ENCODE measurements at places on chromosomes 12 and 14. TPM values are rescaled to one million over a fixed set of nuclear protein-coding genes. Genes with fewer than 3 reads are reported as not detected.

TMEM229B gene
- total RNA-seq, result 16.4 TPM

NPFF gene
- total RNA-seq, result not detected

CLEC9A gene
- total RNA-seq, result not detected

PPFIA2 gene
- 3.0 TPM for total RNA-seq

SPTLC2 gene
- 14.6 TPM for total RNA-seq

HOXC4 gene
- total RNA-seq, result 0.71 TPM

ACTR10 gene
- total RNA-seq, result 67.1 TPM

VWF gene
- total RNA-seq, result 98.0 TPM

GRCh38 chr12:31325524-31325875 is 450 bp downstream of the SINHCAF start:
- H3K27me3 ChIP-seq, result no peaks in the 10 kb centered on the region
- H3K4me1 ChIP-seq, result no peaks in the 10 kb centered on the region
- no peak for DNase-seq
- H3K36me3 ChIP-seq, result no peaks in the 10 kb centered on the region

- DNase-seq, result no peak
- H3K4me3 ChIP-seq, result no peak overlapping the region
- H3K36me3 ChIP-seq, result no peaks in the 10 kb centered on the region
- no peaks in the 10 kb centered on the region for H3K27me3 ChIP-seq
- no peak overlapping the region for H3K27ac ChIP-seq
Observed at GRCh38 chr12:34327671-34328070, 305.4 kb downstream of the ALG10 start.

DNA sequence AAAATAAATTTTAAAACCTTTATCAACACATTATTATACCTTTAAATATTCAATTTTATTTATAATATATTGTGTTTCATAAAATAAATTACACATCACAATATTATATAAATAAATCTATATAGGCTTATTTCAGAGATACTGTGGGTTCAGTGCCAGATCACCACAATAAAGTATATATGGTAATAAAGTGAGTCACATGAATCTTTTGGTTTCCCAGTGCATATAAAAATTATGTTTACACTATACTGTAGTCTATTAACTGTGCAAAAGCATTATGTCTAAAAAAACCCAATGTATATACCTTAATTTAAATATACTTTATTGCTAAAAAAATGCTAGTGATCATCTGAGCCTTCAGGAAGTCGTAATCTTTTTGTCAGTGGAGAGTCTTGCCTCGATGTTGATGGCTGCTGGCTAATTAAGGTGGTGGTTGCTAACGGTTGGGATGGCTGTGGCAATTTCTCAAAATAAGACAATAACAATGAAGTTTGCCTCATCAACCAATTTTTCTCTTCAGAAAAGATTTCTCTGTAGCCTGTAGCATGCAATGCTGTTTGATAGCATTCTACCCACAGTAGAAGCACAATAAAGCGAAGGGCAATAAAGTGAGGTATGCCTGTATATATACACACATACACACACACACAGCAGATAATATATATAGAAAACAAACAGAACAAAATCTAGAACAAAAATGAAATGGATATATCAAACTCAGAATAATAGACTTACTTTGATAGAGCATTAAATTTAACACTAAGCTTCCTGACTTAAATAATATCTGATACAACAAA is 32.4 kb downstream of the CCDC59 start:
- no peaks in the 10 kb centered on the region for H3K27me3 ChIP-seq
- no peaks in the 10 kb centered on the region for H3K36me3 ChIP-seq
- no peak overlapping the region for H3K27ac ChIP-seq
- no peak overlapping the region for H3K4me3 ChIP-seq

GRCh38 chr12:645563-646071 is 17.6 kb downstream of the NINJ2 start:
- H3K27me3 ChIP-seq, result no peaks in the 10 kb centered on the region
- no peaks in the 10 kb centered on the region for H3K36me3 ChIP-seq
- no peak overlapping the region for H3K4me3 ChIP-seq
- H3K27ac ChIP-seq, result peak overlapping the region; percentile 97
- peak; percentile 87 for DNase-seq

DNA sequence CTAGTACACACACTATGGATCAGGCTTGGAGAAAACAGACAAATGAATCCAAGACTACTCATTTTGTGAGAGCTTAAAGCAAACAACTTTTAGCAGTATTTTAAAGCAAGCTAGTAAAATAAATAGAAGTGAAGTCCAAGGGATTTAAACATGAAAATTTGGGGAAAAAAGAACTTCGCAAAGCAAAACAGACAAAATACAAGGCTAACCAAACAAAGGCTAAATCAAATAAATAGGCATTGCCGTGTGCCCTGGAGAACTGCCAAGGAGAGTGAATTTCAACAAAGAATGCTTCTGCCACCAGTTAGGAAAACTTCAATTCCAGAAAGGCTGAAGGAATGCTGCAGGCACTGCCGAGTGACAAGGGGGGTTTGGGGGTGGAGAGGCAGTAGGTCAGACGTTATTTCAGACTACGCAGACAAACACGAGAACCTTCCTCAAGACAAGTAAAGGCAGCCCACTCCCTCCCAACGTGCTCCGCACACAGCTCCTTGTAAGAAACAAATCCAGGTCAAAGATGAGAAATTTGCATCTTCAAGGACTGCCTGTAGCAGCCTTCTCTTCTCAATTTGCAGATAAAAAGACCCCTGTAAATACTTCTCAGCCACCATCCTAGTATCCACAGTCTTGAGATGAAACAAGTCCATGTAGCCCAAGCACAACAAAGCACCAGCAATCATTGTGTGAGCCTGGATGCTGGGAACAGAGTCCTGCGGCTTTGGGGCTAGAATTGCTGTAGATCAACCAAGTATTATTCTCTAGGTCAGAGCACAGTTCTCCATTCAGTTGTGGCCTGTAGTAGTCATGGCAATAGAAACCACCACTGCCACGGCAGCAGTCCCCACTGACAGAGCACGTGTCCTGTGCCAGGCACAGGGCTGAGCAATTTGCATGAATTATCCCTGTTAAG is 43.3 kb downstream of the EFCAB11 start:
- no peaks in the 10 kb centered on the region for H3K27me3 ChIP-seq
- H3K27ac ChIP-seq, result no peak overlapping the region
- H3K4me1 ChIP-seq, result peaks cover 37% of the 10 kb centered on the region
- H3K36me3 ChIP-seq, result no peaks in the 10 kb centered on the region

DNA sequence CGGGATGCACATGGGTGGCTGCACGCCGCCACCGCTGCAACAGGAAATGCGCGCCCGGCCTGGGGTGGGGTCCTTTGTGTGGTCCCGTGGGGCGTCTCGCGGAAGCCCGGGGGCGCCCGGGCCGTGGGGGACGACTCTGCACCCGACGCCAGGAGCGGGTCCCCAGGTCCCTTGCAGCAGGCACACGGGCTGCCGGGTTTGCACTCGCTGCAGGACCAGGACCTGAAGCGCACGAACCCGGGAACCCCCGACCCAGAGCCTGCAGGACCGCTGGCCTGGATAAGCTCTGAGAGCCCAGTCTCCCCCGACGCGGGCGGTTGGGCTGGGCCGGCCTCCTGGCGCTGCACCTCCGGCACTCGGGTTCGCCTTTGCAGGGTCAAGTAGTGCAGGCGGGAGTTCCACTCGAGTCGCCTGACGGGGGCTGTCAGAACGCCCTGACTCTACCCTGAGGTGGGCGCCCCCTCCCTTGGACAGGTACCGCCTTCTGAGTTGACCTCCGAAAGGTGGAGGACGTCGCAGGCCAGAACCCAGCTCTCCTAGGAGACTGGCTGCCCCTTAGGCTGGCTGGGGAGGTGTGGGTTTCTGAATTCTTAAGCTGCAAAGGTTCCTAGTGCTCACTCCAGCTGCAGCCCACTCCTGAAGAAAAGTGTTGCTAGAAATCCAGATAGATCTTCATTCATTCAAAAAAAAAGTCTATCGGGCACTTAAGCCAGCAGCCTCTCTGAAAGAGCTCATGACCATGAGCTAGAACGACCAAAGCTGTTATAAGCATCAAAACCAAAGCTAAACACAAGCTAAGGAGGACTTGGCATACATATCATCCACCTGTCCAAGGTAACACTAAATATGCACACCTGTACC is 68.0 kb downstream of the RNF34 start:
- H3K27ac ChIP-seq, result peak overlapping the region; percentile 44
- peak; percentile 78 for DNase-seq
- H3K4me1 ChIP-seq, result no peaks in the 10 kb centered on the region
- H3K36me3 ChIP-seq, result no peaks in the 10 kb centered on the region
- H3K27me3 ChIP-seq, result no peaks in the 10 kb centered on the region

DNA sequence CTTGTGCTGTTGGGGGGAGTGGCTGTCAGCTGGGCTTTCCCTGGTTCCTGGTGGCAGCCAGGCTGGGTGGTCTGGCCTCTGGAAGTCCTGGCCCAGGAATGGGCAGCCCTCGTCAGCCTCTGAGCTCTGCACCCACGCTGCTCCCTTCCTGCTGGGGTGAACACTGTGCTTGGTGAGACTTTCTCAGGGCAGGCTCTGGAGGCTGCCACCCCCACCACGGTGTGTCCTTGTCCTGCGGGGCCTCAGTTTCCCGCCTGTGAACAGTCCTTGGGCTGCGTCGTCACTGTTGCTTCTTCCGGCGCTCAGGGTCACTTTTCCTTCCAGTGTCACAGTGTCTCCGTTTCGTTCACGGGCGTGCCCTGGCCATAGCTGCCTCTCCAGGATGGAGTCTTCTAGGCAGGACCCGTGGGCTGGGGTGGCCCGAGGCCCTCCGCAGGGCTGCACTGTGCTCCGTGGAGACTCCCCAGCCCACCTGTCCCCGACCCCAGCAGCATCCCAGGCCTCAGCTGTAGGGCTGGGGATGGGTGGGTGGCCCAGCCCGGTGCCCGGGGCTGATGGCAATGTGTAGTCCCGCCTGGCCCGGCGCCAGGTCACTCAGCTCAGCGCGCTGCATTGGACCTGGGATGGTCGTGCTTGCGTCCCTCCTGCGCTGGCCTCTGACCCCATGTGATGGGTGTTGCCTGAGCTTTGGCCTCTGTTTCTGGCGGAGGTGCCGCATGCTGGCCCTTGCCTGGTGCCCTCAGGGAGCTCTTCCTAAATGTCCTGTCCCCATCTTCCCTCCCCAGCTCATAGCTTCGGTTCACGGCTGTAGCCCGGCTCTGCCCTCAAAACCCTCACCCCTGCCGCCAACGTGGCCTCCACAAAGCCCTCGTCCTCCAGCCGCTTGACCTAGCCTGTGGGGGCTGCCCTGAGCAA is 6.8 kb downstream of the KIF26A start:
- no peak overlapping the region for H3K4me3 ChIP-seq
- H3K4me1 ChIP-seq, result peaks cover 6% of the 10 kb centered on the region
- no peaks in the 10 kb centered on the region for H3K36me3 ChIP-seq
- DNase-seq, result peak; percentile 62
- no peak overlapping the region for H3K27ac ChIP-seq

- H3K36me3 ChIP-seq, result no peaks in the 10 kb centered on the region
- H3K4me3 ChIP-seq, result no peak overlapping the region
- no peak for DNase-seq
- no peaks in the 10 kb centered on the region for H3K4me1 ChIP-seq
- no peaks in the 10 kb centered on the region for H3K27me3 ChIP-seq
- H3K27ac ChIP-seq, result no peak overlapping the region
Observed at GRCh38 chr12:38708466-38708865, 196.9 kb downstream of the CPNE8 start.

DNA sequence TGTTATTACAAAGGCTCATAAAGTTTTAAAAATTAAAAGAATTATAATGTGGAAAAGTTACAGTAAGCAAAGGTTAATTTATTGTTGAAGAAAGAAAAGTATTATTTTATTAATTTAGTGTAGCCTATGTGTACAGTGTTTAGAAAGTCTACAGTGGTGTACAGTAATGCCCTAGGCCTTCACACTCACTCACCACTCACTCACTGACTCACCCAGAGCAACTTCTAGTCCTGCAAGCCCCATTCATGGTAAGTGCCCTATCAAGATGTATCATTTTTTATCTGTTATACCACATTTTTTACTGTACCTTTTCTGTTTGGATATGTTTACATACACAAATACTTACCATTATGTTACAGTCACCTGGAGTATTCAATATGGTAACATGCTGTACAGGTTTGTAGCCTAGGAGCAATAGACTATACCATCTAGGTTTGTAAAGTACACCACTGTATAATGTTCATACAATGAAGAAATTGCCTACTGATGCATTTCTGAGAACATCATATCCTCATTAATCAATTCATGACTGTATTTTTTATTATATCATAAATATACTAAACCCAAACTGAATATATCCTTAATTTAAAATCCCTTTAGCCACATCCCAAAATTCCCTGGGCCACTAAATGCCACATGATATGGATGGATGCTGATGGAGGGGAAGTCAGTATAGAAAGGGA is 43.6 kb upstream of the NID2 start:
- no peak overlapping the region for H3K27ac ChIP-seq
- DNase-seq, result no peak
- peaks cover 2% of the 10 kb centered on the region for H3K4me1 ChIP-seq
- H3K27me3 ChIP-seq, result no peaks in the 10 kb centered on the region

DNA sequence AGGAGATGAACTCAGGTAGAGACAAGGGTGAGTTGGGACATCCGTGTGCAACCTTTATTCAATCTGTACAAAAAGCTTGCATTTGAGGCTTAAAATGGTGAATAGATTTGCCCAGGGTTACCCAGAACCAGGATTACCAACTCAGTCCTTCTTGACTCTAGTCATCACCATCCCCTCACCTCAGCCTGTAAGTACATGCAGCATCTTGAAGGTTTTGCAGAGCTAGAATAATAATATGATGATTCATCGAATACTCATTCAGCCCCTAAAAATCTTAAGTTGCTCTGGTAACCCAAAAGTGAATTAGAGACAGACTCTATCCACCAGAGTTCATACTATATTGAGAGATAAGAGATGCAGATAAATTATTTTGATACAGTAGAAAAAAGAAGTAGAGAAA is 90.3 kb downstream of the NKX2-1 start:
- no peaks in the 10 kb centered on the region for H3K4me1 ChIP-seq
- no peaks in the 10 kb centered on the region for H3K27me3 ChIP-seq
- no peak overlapping the region for H3K4me3 ChIP-seq
- no peak for DNase-seq
- no peak overlapping the region for H3K27ac ChIP-seq

GRCh38 chr12:643475-644302 is 19.6 kb downstream of the NINJ2 start:
- peaks cover 40% of the 10 kb centered on the region for H3K4me1 ChIP-seq
- peak overlapping the region; percentile 76 for H3K4me3 ChIP-seq
- no peaks in the 10 kb centered on the region for H3K36me3 ChIP-seq
- peak; percentile 68 for DNase-seq
- peak overlapping the region; percentile 89 for H3K27ac ChIP-seq

- no peak for DNase-seq
- H3K27me3 ChIP-seq, result no peaks in the 10 kb centered on the region
- H3K27ac ChIP-seq, result peak overlapping the region; percentile 93
- H3K4me1 ChIP-seq, result peaks cover 77% of the 10 kb centered on the region
- H3K36me3 ChIP-seq, result no peaks in the 10 kb centered on the region
Observed at GRCh38 chr12:124680863-124681778, 113.7 kb upstream of the NCOR2 start.

GRCh38 chr12:110844551-110845338 is 2.0 kb upstream of the CCDC63 start:
- no peaks in the 10 kb centered on the region for H3K27me3 ChIP-seq
- DNase-seq, result no peak
- H3K36me3 ChIP-seq, result no peaks in the 10 kb centered on the region
- no peak overlapping the region for H3K4me3 ChIP-seq
- H3K27ac ChIP-seq, result no peak overlapping the region
- H3K4me1 ChIP-seq, result peaks cover 16% of the 10 kb centered on the region
